Endothelial cell of coronary artery (primary cell): ENCODE measurements at places on chromosomes 16 and 17. TPM values are rescaled to one million over a fixed set of nuclear protein-coding genes. Genes with fewer than 3 reads are reported as not detected.

The PIK3R6 gene
- total RNA-seq: not detected in 2 replicates

The ANTKMT gene
- 22.8 and 26.4 TPM in 2 replicates for total RNA-seq

The TP53TG3F gene
- not detected in 2 replicates for total RNA-seq

The OR1F1 gene
- total RNA-seq: 0.18 TPM in 1 of 2 replicates, not detected in the other

The RND2 gene
- total RNA-seq: 0.18 and 0.28 TPM in 2 replicates

The KCNH4 gene
- total RNA-seq: under 0.01 TPM in 2 replicates

The TRPV2 gene
- total RNA-seq: 23.5 and 32.3 TPM in 2 replicates

The KRT14 gene
- total RNA-seq: 0.19 TPM in 1 of 2 replicates, not detected in the other

The HAP1 gene
- total RNA-seq: 0.28 and 0.36 TPM in 2 replicates

The CCDC200 gene
- total RNA-seq: not detected in 2 replicates

The PRR11 gene
- 5.7 and 8.7 TPM in 2 replicates for total RNA-seq

The HNF1B gene
- total RNA-seq: not detected in 2 replicates

The GABARAPL2 gene
- total RNA-seq: 32.6 and 36.9 TPM in 2 replicates

The HCRT gene
- not detected in 2 replicates for total RNA-seq

The C16orf86 gene
- 0.99 and 1.2 TPM in 2 replicates for total RNA-seq

The OR2C1 gene
- not detected in 2 replicates for total RNA-seq

The ACSF2 gene
- 13.8 and 17.3 TPM in 2 replicates for total RNA-seq

The NT5M gene
- total RNA-seq: 0.81 and 1.3 TPM in 2 replicates

The MT4 gene
- not detected in 2 replicates for total RNA-seq

The TBC1D3B gene
- total RNA-seq: 1.4 and 1.5 TPM in 2 replicates

The NEUROD2 gene
- total RNA-seq: not detected in 2 replicates

The MYH10 gene
- total RNA-seq: 120 and 167 TPM in 2 replicates

The CD79B gene
- 1.1 TPM in 2 replicates for total RNA-seq

The STH gene
- not detected in 2 replicates for total RNA-seq

The GAST gene
- total RNA-seq: not detected in 2 replicates

The IL17C gene
- total RNA-seq: 0.09 TPM in 1 of 2 replicates, not detected in the other

The SULT1A1 gene
- total RNA-seq: 4.5 and 7.4 TPM in 2 replicates

The PKMYT1 gene
- total RNA-seq: 3.0 and 4.2 TPM in 2 replicates

The CCL4 gene
- not detected in 2 replicates for total RNA-seq

The ZNF750 gene
- 0.09 TPM in 2 replicates for total RNA-seq

The CACNG4 gene
- not detected in 2 replicates for total RNA-seq

The CD300LB gene
- not detected in 2 replicates for total RNA-seq

The SSTR5 gene
- total RNA-seq: under 0.01 TPM in 1 of 2 replicates, not detected in the other

The MPP2 gene
- total RNA-seq: 0.54 and 2.7 TPM in 2 replicates

The ZNF469 gene
- 1.3 and 7.4 TPM in 2 replicates for total RNA-seq

The KLHL10 gene
- total RNA-seq: 0.18 TPM in 1 of 2 replicates, not detected in the other

The SLX1B gene
- total RNA-seq: 5.4 and 5.5 TPM in 2 replicates

The GHDC gene
- total RNA-seq: 8.5 and 15.0 TPM in 2 replicates

The MYH2 gene
- not detected in 2 replicates for total RNA-seq

The SRP68 gene
- 31.9 and 36.6 TPM in 2 replicates for total RNA-seq

The DYNC1LI2 gene
- 130 and 181 TPM in 2 replicates for total RNA-seq

The RCVRN gene
- total RNA-seq: not detected in 2 replicates

The CDT1 gene
- 4.0 and 7.5 TPM in 2 replicates for total RNA-seq

The TNRC6A gene
- total RNA-seq: 26.0 and 41.8 TPM in 2 replicates

The TCAP gene
- 0.18 and 0.28 TPM in 2 replicates for total RNA-seq

The RNF112 gene
- 0.19 TPM in 1 of 2 replicates, not detected in the other for total RNA-seq

The QPRT gene
- total RNA-seq: under 0.01 and 0.19 TPM in 2 replicates

The ALOX12B gene
- not detected in 2 replicates for total RNA-seq

The CCL1 gene
- 0.09 TPM in 1 of 2 replicates, not detected in the other for total RNA-seq

The CACNG1 gene
- total RNA-seq: not detected in 2 replicates

The CES1 gene
- total RNA-seq: 0.09 TPM in 1 of 2 replicates, not detected in the other

The CDH16 gene
- not detected in 2 replicates for total RNA-seq

The C17orf50 gene
- not detected in 2 replicates for total RNA-seq

The EVPLL gene
- total RNA-seq: not detected in 2 replicates
